ENCODE measurements at places on chromosomes 4 and X. TPM values are rescaled to one million over a fixed set of nuclear protein-coding genes. Genes with fewer than 3 reads are reported as not detected.

- no peaks in the 10 kb centered on the region for H3K4me1 ChIP-seq
- H3K27me3 ChIP-seq: no peaks in the 10 kb centered on the region
- no peak overlapping the region for H3K4me3 ChIP-seq
- no peak for DNase-seq
- H3K36me3 ChIP-seq: no peaks in the 10 kb centered on the region
These were observed 8.2 kb downstream of the MED14 start for GRCh38 chrX:40727093-40727492.

DNA sequence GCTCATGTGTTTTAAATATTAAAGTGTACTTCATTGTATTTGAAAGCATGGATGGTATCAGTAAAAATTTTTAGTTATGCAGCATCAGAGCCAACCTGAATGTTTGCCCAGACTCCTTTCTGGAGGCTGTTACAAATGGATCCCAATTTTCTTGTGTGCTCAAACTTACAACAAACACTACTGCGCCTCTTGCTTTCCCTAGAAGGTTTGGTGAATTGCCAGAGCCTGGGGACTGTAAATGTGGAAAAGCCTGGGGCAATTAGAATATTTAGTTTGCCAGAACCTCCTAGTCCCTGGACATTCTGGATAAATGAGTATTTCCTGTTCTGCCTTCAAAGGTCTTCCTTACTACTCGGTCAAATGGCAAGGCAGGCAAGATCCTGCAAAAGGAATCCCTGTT is 4.8 kb downstream of the CAPN6 start:
- no peaks in the 10 kb centered on the region for H3K4me1 ChIP-seq
- H3K27ac ChIP-seq: no peak overlapping the region
- H3K36me3 ChIP-seq: no peaks in the 10 kb centered on the region
- no peaks in the 10 kb centered on the region for H3K27me3 ChIP-seq
- no peak for DNase-seq

DNA sequence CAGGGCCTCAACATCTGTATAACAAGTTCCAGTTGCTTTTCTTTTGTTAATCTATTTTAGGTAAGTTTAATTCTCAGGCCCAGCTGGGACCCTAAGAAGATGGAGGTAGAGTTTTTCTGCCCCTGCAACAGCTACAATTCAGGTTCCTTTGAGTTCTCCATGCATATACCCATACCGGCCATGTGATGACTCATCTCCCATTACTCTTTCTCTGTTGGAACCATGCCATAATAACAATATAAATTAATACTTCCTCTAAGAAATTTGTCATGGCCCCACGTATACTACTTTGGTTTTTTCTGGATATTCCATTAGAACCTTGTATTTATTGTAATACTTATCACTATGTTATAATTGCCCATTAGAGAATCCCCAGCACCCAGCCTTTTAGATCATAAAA is 1.3 kb upstream of the INTU start:
- H3K36me3 ChIP-seq: no peaks in the 10 kb centered on the region
- no peak overlapping the region for H3K4me3 ChIP-seq
- H3K4me1 ChIP-seq: no peaks in the 10 kb centered on the region
- no peaks in the 10 kb centered on the region for H3K27me3 ChIP-seq
- no peak overlapping the region for H3K27ac ChIP-seq

DNA sequence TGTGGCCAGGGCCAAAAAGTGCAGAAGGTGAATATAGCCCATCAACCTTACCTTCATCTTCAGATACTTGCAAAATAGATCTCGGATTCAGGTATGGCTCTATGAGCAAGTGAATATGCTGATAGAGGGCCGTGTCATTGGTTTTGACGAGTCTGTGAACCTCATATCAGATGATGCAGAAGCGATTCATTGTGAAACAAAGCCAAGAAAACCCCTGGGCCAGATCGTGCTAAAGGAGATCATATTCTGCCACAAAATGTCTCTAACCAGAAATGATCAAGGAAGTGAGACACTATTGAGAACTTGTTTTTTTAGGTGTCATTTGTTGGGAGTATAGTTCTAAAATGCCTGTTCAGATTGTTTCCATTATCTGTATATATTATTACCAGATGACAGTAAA is 48.3 kb downstream of the PDK3 start:
- peaks cover 21% of the 10 kb centered on the region for H3K27me3 ChIP-seq
- H3K36me3 ChIP-seq: no peaks in the 10 kb centered on the region
- H3K4me1 ChIP-seq: no peaks in the 10 kb centered on the region
- H3K4me3 ChIP-seq: no peak overlapping the region
- no peak for DNase-seq
- no peak overlapping the region for H3K27ac ChIP-seq

DNA sequence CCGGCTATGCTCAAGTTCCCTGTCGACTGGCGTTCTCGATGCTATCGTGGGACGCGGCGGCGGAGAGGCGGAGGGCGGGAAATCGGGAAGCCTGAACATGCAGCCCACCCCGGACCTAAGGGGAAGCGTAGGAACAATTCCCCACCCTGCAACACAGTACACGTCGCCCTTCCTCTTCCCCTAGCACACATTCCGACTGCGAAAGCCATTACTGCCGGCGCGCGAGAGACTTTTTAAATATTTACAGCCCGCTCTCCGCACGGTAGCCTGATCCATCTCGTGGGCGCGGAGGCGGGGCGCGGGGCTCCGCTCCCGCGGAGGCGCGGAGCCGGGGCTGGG is 48.1 kb upstream of the BCOR start:
- H3K4me1 ChIP-seq: peaks cover 4% of the 10 kb centered on the region
- H3K4me3 ChIP-seq: peak overlapping the region; percentile 75

Gene RS1
- not detected for total RNA-seq

Gene LEF1
- 7.2 TPM for total RNA-seq

- H3K27me3 ChIP-seq: peaks cover 18% of the 10 kb centered on the region
- H3K4me3 ChIP-seq: no peak overlapping the region
- no peak for DNase-seq
- no peaks in the 10 kb centered on the region for H3K4me1 ChIP-seq
These were observed 11.8 kb upstream of the TASL start for GRCh38 chrX:30589146-30589888.

- H3K4me3 ChIP-seq: no peak overlapping the region
- no peak overlapping the region for H3K27ac ChIP-seq
- no peak for DNase-seq
- peaks cover 17% of the 10 kb centered on the region for H3K27me3 ChIP-seq
These were observed 2.4 kb downstream of the TFDP3 start for GRCh38 chrX:133215747-133216146.

GRCh38 chrX:68697465-68698125 is 50.1 kb downstream of the STARD8 start:
- H3K4me3 ChIP-seq: no peak overlapping the region
- no peak for DNase-seq
- no peaks in the 10 kb centered on the region for H3K4me1 ChIP-seq
- no peaks in the 10 kb centered on the region for H3K27me3 ChIP-seq
- no peaks in the 10 kb centered on the region for H3K36me3 ChIP-seq

Gene ZNF732
- total RNA-seq: 0.16 TPM

- no peaks in the 10 kb centered on the region for H3K4me1 ChIP-seq
- no peaks in the 10 kb centered on the region for H3K27me3 ChIP-seq
- DNase-seq: no peak
- no peak overlapping the region for H3K4me3 ChIP-seq
- H3K36me3 ChIP-seq: no peaks in the 10 kb centered on the region
These were observed 81.1 kb downstream of the HADH start for GRCh38 chr4:108070775-108071174.

DNA sequence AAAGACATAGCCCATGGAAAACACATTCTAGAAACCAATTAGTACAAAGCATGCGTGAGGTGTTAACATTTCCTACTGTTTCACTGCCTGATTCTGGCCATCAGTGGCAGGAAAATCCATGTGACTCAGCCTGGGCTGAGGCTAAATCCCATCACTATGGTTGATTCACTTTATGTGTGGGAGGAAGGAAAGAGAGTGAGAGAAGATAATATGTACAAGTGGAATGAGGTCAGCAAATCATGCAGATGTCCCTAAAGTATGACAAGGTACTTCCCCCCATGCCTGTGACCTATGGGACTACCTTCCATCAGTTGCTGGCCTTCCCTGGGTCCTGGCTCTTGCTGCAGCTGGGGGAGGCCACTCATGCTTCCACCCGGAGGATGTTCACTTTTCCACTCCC is 64.2 kb upstream of the MAP3K15 start:
- DNase-seq: no peak
- H3K27ac ChIP-seq: no peak overlapping the region
- peaks cover 21% of the 10 kb centered on the region for H3K27me3 ChIP-seq
- no peaks in the 10 kb centered on the region for H3K36me3 ChIP-seq

DNA sequence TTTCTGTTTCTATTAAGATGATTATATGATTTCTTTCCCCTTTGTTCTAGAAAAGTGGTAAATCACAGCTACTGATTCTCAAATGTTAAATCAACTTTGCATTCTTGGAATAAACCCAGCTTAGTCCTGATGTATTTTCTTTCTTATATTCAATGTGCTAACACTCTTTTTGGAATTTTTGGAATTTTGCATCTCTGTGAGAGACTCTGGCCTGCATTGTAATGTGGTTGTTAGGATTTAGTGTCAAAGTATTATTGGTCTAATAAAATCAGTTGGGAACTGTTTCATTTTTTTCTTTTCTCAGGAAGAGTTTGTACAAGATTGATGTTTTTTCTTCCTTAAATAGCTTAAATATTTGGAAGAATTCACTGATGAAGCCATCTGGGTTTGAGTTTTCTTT is 109.6 kb downstream of the KIT start:
- H3K36me3 ChIP-seq: no peaks in the 10 kb centered on the region
- no peak overlapping the region for H3K27ac ChIP-seq
- H3K4me3 ChIP-seq: no peak overlapping the region
- DNase-seq: no peak
- H3K4me1 ChIP-seq: no peaks in the 10 kb centered on the region

- no peaks in the 10 kb centered on the region for H3K27me3 ChIP-seq
- no peaks in the 10 kb centered on the region for H3K36me3 ChIP-seq
- H3K27ac ChIP-seq: peak overlapping the region; percentile 54
- H3K4me1 ChIP-seq: peaks cover 6% of the 10 kb centered on the region
- H3K4me3 ChIP-seq: no peak overlapping the region
These were observed 10.3 kb downstream of the SPRY1 start for GRCh38 chr4:123406872-123407271.

DNA sequence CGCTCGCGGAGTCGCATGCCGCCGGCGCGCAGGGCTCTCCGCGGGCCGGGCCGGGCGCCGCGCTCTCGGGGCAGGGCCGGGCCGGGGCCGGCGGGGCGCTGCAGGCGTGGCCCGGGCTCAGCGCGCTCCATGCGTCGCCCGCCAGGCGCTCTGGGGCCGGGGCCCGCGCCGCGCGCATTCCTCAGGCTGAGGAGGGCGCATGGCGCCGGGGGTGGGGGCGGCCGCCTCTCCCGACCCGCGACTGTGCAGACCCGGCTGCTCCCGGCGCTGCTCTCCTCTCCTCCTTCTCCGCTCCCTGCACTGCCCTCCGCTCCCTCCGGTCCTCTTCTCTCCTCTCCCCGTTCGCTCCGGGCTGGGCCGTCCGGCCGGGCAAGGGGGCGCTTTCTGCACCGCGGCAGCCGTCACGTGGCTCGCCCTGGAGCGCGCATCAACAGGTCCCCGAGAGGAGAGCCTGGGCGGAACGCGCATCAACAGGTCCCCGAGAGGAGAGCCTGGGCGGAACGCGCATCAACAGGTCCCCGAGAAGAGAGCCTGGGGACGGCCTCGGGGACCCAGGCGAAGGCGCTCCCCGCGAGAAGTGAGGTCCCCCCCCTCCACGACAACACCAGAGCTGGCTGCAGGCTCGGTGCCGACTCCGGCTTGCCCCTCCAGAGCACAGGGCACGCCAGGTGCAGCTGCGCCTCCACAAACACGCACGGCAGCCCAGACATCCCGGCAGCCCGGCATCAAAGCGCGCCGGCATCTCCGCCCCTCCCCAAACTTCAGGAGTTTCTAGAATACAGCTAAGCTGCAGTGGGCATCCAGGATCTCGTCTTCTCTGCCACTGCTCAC is 12.9 kb downstream of the PPP2R3B start:
- no peaks in the 10 kb centered on the region for H3K27me3 ChIP-seq
- peak overlapping the region; percentile 32 for H3K4me3 ChIP-seq
- no peak overlapping the region for H3K27ac ChIP-seq
- DNase-seq: no peak
- no peaks in the 10 kb centered on the region for H3K36me3 ChIP-seq

Gene NEUROG2
- 0.33 TPM for total RNA-seq

DNA sequence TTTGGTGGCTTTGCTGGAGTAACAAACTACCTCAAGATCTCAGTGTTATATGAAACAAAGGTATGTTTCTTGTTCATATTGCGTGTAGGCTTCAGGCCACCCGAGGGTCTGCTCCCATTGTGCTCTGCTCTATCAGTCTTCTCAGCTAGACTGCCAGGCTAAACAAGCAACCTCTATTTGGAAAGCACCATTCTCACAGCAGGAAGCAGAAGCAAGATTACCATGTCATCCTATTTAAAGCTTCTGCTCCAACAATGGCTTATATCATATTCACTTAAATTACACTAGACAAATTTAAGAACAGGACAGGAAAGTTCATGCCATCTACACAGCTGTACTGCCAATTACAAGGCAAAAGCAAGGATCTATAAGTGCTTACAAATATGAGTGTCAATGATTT is 385.8 kb downstream of the PPARGC1A start:
- no peak for DNase-seq
- no peaks in the 10 kb centered on the region for H3K4me1 ChIP-seq
- no peaks in the 10 kb centered on the region for H3K36me3 ChIP-seq
- H3K4me3 ChIP-seq: no peak overlapping the region
- no peak overlapping the region for H3K27ac ChIP-seq
- H3K27me3 ChIP-seq: no peaks in the 10 kb centered on the region

Gene GPRIN3
- total RNA-seq: 13.2 TPM

Gene AFF2
- total RNA-seq: 41.0 TPM

Gene MAGEA9B
- total RNA-seq: not detected

DNA sequence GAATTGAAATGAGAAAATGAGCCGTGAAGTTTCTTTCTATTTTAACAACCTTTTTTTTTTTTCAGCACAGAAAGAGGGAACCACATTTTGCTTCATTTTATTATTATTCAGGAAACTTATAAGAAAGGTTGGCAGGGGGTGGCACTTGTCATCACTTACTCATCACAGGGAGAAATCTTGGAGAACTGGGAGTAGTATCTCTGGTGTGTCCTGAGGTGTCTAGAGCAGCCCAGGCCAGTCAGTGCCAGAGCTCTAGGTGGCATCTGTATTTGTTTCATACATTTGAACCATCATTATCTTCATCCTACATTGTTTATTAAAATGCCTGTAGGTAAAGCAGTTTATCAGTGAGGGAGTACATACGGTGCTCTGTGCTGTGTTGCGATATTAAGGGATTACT is 43.8 kb upstream of the ARHGAP24 start:
- H3K36me3 ChIP-seq: no peaks in the 10 kb centered on the region
- H3K27me3 ChIP-seq: no peaks in the 10 kb centered on the region
- H3K27ac ChIP-seq: no peak overlapping the region
- H3K4me1 ChIP-seq: no peaks in the 10 kb centered on the region

GRCh38 chr4:153467897-153468262 is 1.7 kb downstream of the TMEM131L start:
- H3K27me3 ChIP-seq: no peaks in the 10 kb centered on the region
- H3K4me3 ChIP-seq: peak overlapping the region; percentile 87
- no peak overlapping the region for H3K27ac ChIP-seq
- peaks cover 4% of the 10 kb centered on the region for H3K4me1 ChIP-seq
